ENCODE measurements at places on chromosomes 4 and X.
A peak's percentile ranks its signal among the peaks of the same experiment; 100 is the strongest.

GRCh38 chr4:102022343-102022742 is 231.8 kb downstream of the BANK1 start:
- no peak for DNase-seq

DNA sequence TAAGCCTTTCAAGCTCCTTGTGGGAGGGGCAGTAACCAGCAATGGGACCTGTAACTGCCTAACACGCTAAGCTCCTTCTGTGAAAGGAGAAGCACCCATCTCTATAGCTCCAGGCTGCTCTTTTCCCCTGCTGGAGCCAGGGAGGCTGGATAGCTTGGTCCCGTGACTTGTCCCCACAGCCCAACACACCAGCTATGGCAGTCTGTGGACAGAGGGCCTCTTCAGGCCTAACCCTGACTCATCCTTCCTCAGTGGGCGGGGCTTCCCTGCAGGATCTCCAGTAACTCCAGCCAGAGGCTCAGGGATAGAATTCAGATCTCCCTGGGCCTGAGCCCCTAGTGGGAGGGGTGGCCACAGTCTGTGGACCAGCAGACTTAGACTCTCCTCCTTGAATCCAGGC is 1290.1 kb downstream of the PCDH7 start:
- DNase-seq, result no peak

DNA sequence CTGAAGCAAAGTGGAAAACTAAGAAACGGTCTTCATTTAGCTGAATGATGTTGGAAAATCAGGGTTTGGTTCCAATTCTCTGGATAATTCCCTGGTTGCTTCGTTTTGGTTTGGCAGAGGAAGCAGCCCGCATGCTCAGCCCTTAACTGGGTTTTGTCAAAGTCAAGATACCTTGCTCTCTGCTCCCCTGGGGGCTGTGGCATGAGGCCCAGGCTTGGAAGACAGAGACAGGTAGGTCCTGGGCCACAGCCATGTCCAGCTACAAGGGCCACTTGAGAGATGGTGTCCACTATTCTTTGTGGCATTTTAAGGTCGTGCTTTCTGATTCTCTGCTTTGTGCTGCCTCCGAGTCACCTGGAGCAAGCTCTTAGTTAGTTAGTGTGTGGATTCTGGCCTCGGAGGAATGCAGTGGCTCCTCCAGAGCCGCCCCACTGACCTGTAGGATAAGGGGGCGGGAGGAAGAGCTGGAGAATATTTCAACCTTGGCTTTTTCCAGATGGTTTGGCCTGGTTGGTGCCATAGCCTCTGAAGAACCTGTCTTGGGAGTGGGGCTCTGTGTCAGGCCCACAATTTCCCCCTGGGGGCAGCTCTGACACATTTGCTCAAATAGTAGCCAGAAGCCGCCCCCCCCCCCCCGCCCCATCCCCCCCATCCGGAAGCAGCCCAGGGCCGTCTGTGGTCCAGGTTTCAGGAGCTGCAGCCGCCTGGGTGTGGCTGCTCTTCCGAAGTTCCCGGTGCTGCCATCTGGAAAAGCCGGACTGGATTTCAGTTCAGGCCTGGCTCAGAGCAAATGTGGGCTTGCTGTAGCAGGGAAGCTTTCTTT is 147.1 kb downstream of the NHS start:
- no peak for DNase-seq

DNA sequence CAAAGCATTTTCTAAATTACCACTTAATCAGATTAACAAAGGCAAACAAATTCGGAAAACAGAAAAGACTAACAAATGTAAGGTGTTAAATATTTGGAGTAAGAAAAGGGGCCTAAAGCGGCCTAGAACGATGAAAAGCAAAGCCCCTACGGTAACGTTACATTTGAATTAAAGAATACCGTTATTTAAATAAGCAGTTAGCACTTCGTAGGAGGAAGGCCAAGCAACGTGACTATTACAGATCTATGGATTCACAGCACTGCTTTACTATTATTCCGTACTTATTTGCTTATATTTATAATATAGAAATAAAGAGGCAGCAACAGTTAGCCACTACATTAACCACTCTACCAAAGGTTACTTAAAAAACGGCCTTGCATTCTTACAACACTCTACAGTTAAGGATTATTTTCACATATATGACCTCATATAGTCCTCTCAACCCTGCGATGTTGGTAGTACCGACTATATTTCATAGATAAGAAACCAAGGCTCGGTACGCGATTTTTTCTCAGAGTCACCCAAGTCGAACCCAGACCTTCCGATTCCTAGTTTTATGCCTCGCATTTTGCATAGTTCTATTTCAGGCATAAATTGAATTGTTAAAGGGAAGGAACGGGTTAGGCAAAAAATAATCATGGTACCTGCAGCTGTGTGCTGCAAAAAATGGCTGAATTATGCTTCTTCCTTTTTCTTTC is 2.9 kb downstream of the KLHL15 start:
- DNase-seq, result no peak

GRCh38 chr4:87058356-87059073 is 123.7 kb downstream of the AFF1 start:
- no peak for DNase-seq

- no peak for DNase-seq
These were observed 148.6 kb upstream of the TTC29 start for GRCh38 chr4:147094238-147094637.

GRCh38 chrX:49922291-49923241 is at the start of gene CLCN5:
Gene CLCN5 (plus strand): TSS chrX:49922596. CDS start chrX:49925299, 2,703 bp downstream.
- peak; percentile 95 for DNase-seq

- DNase-seq, result no peak
These were observed 139.6 kb downstream of the RELL1 start for GRCh38 chr4:37546586-37546985.

- DNase-seq, result no peak
These were observed 102.4 kb downstream of the CPE start for GRCh38 chr4:165481053-165481835.

DNA sequence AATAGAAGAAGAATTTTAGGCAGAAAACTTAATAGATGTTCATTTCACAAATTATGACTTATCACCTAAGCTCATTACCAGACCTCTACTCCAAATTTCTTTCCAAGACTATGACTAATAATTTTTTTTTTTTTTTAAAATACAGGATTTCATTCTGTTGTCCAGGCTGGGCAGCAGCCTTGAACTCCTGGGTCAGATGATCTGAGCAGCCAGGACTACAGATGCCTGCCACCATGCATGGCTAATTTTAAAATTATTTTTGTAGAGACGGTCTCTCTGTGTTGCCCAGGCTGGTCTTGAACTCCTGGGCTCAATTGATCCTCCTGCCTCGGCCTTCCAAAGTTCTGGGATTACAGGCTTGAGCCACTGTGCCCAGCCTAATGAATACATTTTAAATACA is 119.2 kb downstream of the ARHGAP10 start:
- no peak for DNase-seq

- peak; percentile 69 for DNase-seq
These were observed 8.3 kb upstream of the DAPP1 start for GRCh38 chr4:99808260-99808857.

DNA sequence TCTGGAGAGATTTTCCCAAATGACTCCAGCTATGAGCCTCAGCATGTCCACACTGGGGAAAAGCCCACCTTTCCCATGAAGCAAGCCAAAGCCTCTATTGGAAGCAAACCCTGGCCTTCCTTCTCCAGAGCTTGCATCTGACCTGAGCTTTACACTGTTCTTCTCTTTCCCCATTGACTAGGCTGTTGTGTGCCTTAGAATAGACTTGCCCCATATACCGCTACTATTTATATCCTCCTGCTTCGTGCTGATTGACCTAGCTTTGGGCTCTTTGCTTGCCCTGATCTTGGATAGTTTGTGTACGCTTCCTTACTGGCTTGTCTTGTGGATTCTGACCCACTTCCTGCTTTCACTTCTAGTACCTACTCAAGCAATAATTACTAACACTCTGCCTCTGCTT is 30.9 kb downstream of the FAM9B start:
- no peak for DNase-seq

DNA sequence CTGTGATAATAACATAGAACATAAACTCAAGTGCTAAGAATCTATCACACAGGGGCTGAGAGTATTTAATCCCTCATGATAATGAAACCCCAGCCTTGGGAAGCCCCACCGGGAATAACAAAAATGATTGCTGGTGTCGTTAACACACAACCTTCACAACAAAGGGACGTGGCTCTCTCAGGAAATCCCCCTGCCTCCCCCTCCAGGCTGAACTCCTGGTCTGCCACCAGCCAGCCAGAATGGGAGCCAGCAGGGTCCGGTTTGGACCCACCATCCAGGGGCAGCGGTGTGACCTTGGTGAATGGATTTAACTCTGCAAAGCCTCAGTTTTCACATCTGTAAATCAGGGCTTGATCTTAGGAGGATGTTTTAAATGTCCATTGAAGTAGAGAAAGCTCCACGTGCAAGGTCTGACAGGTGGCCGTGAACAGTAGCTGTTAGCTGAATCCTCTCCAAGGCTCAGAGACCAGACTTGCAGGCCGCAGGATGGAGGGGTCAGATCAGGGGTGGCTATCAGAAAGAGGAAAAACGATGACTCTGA is 46.5 kb downstream of the ABLIM2 start:
- DNase-seq, result no peak

- no peak for DNase-seq
These were observed 376.0 kb downstream of the BCOR start for GRCh38 chrX:39721566-39722279.

- DNase-seq, result no peak
These were observed 100.3 kb upstream of the FAT1 start for GRCh38 chr4:186823989-186824388.

GRCh38 chr4:128908735-128909134 is 99.2 kb downstream of the JADE1 start:
- no peak for DNase-seq

DNA sequence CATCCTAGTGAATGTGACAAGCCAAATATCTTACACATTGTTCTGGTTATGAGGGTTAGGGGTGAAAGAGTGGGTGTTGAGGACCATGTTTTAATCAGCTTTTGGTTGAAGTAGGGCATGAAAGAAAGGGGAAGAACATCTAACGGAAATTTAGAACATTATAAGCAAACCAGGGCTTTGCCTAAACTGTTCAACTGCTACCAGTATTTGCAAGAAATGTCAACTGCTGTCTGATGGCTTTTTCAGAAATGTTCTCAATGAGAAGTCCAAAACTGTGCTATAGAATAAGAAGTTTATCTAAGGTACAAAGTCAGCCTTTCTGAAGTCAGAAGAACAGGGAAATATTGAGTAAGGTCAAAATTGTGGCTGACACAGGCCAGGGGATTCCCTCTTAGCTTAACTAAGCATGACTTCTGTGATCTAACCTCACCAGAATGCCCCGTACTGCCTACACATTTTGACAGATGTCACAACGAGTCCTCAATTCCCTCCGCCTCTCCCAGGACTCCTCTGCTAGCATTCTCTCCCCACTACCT is 67.1 kb downstream of the DTHD1 start:
- DNase-seq, result no peak

GRCh38 chr4:26557164-26557563 is 26.7 kb upstream of the TBC1D19 start:
- no peak for DNase-seq

DNA sequence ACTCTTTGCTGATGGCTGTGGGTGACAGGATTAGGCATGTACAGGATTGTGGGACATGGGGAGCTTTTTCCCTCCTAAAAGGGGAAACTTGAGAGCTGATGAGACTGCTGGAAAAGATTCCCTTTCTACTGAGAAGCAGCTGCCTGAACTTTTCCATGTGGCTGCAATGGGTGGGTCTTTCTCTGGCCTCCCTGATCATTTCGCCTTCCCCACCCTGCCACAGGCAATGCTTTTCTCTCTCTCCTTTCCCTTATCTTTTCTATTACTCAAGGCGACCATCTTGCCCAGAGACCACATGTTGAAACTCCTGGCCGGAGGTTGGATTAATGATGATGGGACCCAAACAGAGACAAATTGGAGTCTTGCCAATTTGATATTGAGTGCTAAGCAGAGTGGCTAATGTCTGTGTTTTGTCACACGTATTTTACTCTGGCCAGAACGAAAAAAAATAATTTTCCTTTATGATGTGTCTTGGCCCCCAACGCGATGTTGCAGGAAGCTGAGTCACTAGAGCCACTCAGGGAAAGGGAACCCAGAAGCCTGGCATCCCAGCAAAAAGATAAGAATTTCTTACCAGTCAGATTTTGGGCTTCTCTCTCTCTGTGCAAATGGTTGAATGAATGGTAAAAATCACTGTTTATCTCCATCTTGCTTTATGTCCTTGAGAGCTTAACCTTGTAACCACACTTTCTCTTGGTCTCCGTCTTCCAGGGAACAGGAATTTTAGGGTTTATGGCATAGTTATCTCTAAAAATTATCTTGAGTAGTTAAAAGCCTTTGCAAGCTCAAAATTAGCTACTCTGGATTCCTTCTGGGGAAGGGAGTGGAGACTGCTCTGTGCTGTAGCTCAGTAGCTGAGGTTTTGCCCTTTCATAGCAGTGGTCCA is 19.4 kb upstream of the ATP8A1 start:
- DNase-seq, result no peak

DNA sequence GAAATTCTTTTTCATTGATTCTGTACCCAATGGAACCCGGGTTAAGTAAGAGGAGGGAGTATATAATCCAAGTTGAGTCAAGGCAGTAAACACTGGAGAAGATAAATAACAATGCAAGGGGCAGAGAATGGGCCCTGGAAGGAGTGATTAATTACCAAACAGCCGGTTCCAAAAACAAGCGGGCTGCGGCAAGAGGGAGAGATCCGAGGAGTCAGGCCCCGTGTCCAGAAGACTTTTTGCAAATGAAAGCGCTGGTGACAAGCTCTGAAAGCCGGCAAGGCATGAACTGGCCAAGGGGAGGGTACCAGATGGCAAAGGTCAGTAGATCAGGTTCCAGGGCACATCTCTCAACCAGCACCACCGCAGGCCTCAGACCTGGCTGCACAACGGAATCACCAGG is 294.9 kb downstream of the BCOR start:
- DNase-seq, result no peak

DNA sequence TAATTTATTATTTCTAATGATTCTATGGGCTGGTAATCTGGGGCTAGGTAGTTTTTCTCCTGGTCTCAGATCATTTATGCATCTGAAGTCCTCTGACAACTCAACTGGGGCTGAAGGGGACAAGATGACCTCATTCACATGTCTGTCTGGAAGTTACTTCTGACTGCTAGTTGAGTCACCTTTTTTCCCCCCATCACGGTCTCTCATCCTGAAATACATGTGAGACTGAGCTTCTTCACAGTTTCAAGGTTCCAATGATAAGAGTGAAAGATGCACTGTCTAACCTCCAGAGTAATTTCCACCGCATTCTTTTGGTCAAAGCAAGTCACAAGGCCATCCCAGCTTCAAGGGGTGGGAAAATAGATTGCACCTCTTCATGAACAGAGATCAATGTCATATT is 356.7 kb upstream of the RPS6KA3 start:
- no peak for DNase-seq

Measured in ureter (tissue), 1 donor.